Neuronal stem cell (in vitro differentiated cells): ENCODE measurements at places on chromosomes 7 and 10.

- DNase-seq = no peak
Measured at GRCh38 chr10:114719311-114719710, 61.2 kb upstream of the ABLIM1 start.

- no peak for DNase-seq
Measured at GRCh38 chr7:147547252-147547897, 1043.2 kb upstream of the C7orf33 start.

DNA sequence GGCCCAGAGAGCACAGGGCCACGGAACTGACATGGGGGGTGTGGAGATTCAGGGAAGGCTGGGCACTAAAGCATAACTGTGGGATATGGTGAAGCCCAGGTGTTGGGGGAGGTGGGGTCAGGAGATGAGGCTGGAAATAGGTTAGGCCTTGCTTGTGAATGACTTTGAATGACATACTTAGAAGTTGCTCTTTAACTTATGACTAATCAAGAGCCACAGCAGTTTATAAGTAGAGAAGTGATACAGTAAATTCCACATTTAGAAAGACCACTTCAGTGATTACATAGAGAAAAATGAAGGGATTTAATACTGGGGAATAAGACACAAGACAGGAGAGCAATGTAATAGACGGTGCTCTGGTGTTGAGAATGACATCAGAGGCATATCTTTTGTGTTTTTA, 120.8 kb upstream of the SEC61G start:
- DNase-seq = no peak

GRCh38 chr10:118844731-118845521, 90.2 kb upstream of the CACUL1 start:
- DNase-seq = no peak

DNA sequence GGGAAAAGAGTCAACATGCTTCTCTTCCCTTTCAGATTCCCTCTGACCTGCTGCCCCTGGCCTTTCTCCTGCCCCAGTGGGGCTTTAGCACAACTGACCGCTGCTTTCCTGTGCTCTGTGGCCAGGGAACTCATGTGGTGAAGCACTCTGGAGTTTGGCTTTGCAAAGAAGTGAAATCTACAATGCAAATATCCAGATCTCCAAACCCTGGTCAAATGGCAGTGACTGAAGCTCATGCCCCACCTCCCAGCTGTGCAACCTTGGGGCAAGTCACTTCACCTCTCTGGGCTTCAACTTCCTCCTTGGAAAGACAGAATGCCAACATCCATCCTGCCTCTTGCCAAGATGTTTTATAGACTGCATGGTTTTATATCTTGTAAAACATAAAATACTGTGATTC, 157.8 kb downstream of the NEURL1 start:
- DNase-seq = no peak

- no peak for DNase-seq
Measured at GRCh38 chr7:151143261-151144015, 24.1 kb downstream of the GBX1 start.

DNA sequence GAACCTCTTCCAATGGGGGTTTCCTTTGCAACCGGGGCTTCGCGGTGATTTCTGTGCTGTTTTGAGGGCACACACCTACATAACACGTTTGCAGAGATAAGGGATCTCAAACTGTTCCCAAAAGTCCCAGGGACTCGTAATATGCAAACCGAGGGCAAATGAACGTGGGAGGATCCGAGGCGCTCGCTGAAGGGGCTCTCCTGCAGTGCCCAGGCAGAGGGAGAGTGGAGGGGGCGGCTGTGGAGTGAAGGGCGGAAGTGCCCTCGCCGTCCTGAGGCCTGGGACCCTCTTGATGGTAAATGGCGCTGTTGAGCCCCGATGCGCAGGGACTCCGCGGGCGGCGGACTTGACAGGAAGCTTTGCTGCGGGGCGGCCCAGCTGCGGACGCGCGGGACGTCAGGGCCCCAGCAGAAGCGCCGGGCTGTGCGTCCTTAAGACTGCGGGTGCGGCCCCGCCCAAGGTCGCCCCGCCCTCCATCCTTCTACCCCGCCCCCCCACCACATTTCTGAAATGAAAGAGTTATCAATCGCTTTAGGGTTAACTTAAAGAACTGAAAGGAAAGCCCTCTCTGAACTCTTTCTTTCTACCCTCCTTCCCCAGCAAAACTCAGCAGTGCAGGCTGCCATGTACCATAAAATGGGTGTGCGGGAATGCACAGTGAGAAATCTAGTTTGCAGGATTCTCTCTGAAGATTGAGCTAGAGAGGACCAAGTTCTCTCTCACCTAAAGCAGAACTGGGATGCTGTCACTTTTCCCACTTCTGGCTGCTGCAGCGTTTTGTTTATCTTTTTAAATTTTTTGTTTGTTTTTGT, 151.8 kb upstream of the YAE1 start:
- peak; percentile 69 for DNase-seq

DNA sequence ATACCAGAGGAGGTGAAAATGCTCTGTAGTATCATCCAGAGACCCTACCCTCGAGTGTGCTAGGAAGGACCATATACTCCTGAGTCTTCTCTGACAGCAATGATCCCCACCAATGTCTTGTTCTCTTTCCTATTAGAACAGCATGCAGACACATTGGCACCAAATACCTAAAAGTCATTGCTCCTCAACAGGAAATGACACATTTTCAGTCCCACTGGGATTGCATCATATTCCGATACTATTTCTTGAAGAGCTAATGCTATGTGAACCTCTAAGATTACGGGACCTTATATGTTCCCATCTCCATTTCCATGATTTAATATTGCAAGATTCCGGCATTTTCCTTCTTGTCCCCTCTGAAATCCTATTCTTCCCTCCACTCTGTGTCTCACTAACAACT, 177.4 kb downstream of the NRP1 start:
- no peak for DNase-seq

DNA sequence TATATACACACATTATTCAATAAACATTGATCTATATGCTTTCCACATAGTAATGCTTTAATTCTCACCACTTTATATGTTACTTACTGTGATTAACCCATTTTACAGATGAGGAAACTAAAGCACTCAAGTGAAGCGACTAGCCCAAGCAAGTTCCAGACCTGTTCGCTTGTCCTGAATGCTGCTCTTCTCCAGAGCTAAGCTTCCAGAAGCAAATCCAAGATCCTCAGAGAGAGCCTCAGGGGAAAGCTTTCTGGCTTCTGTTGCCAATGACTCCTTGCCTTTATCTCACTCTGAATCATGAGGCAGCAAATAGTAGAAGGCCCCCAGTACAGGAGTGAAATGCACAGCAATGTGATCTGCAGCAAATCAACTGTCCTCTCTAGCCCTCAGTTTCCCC, 32.2 kb downstream of the XPNPEP1 start:
- no peak for DNase-seq

- no peak for DNase-seq
Measured at GRCh38 chr10:3471472-3471871, 298.9 kb upstream of the PITRM1 start.

DNA sequence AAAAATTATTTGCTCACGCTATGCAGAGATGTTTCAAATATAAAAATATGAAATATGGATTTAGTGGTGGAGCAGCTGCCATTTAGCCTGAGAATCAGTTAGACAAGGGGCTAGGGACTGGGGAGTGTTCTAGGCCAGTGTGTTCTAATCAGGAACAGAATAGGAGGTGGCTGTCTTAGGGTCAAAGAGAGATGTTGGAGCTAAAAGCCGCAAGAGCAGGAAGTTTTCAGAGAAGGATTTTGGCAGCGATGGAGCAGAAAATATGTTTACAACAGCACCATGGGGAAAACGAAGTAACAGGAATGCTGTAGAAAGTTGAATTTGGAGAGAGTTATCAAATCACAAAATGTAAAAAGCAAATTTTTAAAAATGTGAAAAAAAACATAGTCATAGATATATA, 314.0 kb upstream of the SEMA3A start:
- no peak for DNase-seq
